ENCODE measurements at places on chromosomes 1 and 21. TPM values are rescaled to one million over a fixed set of nuclear protein-coding genes. Genes with fewer than 3 reads are reported as not detected.

The CDCA8 gene
- 1.2 TPM for total RNA-seq

GRCh38 chr1:190453550-190453949 is 24.1 kb downstream of the BRINP3 start:
- no peak for DNase-seq

The AVPR1B gene
- total RNA-seq, result not detected

GRCh38 chr1:107016376-107016978 is 40.0 kb upstream of the PRMT6 start:
- DNase-seq, result no peak

The F3 gene
- total RNA-seq, result 32.3 TPM

GRCh38 chr1:231934797-231935196 is 308.2 kb downstream of the DISC1 start:
- DNase-seq, result no peak

The TTLL7 gene
- total RNA-seq, result 29.2 TPM

GRCh38 chr1:9629445-9630201 is 21.9 kb upstream of the PIK3CD start:
- DNase-seq, result peak; percentile 69

DNA sequence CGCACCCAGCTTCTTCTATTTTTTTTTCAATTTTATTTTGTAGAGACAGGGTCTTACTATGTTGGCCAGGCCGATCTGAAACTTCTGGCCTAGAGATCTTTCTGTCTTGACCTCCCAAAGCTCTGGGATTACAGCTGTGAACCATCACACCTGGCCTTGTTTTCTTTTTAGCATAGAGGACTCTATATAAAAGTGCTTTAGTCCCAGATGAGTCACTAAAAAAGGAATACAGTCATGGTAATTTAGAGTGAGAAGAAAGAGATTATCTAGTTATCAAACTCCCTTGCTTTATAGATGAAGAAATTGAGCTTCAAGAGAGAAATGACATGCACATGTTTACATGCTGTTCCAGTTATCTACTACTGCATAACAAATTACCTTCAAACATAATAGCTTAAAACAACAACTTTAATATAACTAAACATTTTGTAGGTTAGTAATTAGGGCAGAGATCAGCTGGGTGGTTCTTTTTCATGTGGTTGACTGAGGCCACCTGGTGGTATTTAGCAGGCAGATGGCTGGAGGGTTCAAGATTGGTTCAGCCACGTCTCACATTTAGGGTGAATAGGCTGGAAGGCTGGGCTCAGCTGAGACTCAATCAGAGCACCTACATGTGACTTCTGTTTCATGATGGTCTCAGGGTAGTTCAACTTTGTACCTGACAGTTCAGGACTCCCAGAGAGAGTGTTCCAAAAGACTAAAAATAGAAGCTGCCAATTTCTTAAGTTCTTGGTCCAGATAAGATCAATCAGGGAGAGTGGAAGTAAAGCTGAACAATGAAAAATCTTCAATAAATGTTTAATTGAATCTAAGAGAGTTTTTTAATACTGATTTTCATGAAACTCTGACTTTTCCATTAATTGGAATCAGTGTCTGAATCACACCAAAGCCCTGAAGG is 16.9 kb upstream of the MTF2 start:
- DNase-seq, result no peak
